Brain pericyte (primary cell): ENCODE measurements at places on chromosomes 11 and 22.

- DNase-seq, result no peak
Observed at GRCh38 chr11:12591706-12592105, 82.5 kb upstream of the TEAD1 start.

DNA sequence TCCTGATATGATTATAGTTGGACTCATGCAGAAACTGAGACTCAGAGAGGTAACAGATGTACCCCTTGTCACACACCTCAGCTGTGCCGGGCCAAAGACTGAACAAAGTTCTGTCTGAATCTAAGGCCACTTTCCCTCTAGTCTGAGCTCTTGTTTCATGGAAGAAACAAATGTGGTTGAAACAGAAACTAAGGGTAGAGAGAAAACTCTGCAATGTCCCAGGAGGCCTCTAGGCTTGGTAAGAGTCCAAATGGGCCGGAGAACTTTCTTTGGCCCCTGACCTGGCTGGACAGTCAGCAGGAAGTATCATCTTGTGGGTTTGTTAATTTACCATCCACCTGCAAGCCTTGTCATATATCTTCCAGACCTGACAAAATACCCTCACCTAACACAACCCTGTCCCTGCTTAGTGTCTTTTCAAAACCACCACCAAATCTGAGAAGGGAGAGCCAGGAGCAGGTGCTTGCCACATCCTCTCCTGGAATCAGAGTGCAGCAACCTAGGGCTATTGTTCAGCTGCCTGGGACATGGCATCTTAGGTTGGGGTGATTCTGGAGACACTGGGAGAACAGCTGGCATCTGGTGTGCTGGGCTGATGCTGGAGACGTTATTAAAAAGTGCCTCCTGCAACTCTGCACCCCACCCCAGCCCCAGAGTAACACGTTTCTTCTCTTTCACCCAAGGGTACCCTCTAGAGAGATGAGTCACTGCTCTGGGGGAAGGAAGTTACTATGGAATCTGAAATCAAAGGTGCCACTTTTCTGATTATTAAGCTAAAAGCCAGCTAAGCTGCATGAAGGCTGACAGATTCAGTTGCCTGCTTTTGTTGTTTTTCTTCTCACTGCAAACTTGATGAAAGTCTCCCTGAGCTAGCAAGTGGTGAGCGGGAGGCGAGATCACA is 126.3 kb upstream of the TIMP3 start:
- DNase-seq, result no peak

DNA sequence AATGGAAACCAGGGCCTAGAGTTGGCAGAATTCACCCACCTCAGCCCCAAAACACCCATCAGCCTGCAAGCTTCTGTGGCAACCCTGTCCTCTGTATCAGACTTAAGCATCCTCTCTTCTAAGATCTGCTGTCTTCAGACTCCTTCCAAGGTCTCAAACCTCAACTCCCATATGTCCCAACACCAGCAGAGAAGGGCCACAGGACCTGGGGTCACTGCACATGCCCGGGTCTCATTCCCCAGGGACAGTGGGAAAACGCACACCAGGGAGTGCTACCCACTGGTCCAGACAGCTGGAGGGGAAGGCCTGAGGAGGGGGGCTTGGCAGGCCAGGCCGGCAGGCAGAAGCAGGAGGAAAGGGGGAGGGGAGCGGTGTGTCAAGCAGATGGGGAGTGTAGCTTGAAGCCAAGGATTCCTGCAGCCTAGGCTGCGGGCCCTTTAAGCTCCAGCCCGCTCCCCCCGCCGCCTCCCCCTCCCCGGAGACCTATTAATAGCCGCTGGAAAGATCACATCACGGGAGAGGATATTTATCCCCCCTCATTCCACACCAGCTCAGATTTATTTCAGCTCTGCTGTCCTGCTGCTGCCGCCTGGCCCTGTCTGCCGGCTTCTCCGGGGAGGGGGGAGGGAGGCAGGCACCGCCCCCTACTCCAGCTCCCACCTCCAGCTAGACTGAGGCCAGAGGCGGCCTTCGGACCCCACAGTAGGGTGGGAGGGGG is 16.7 kb downstream of the BCL9L start:
- peak; percentile 81 for DNase-seq

- DNase-seq, result no peak
Observed at GRCh38 chr22:39026509-39027150, 5.7 kb downstream of the APOBEC3D start.

DNA sequence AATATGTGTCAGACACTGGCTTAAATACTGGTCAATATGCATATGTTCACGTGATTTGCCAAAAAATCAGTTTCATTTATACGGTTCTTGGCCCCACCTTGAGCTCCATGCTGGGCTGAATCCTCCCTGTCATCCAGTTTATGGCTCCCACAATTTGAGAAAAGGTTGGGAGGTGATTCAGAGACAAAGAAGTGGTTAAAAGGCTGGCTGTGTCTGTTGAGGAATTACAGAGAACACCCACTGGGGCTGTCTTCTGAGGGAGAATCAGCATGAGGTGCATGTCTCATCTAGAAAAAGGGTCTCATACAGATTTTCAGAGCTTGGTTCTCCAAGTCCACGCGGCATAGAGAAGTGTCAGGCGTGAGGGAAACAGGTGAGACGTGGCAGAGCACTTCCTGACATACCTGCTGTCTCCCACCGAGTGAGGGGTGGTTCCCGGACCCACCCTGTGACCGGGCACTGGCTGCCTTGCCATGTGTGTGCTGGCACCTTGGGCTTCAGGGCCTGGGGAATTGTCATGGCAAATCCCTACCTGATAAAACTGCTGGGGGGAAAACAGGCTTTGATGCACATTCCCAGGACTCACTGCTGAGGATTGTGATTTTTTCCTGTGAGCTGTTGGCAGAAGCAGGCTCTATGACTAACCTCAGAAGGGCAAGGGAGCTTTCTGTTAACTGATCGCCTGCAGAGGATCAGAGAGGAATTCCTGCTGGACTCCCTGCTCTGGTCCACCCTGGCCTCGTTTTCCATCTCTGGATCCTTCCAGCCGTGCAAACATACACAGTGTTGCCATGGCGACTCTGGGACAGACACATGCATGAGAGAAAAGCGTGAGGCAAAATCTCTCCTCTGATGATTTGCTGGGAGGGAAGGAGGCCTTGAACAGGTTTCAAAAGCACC is 223.6 kb downstream of the ADAMTS15 start:
- DNase-seq, result peak; percentile 90

DNA sequence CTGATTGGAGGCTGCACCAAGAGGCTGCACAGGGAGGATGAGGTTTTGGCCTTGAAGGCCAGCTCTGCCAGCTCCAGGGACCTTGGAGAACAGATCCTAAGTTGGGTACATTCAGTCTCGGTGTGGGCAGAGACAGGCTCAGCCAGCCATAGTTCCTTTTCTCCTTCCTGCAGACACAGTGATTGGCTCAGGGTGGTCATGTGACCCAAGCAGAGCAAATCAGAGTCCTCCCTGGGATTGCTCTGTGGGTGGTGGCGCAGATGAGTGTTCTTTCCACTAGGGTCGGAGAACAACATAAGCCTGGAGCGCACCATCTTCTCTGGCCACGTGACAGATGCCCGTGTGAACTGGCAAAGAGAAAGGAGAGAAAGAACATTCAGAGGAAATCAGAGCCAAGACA is 47.1 kb upstream of the CCND1 start:
- no peak for DNase-seq

DNA sequence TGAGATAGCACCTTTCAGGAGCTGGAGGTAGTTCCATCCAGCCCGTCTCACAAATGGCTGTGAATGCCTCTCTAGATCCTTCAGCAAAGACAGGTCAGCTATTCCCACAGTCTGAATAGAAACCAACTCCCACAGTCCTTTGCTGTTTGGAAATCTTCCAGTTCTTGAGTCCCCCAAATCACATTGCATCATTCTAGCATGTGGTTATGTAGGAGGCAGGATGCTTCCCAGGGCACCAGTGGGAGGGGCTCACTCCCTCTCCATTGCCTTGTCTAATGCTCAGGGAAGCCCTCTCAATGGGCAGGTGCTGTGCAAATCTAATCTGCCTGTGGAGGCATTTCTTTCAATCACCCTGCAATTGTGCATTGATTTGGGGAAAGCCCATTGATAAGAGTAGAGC is 14.6 kb downstream of the NAV2 start:
- no peak for DNase-seq

- peak; percentile 33 for DNase-seq
Observed at GRCh38 chr22:43142880-43143562, at the start of gene MCAT. MCAT (minus strand) TSS chr22:43143398; CDS start chr22:43143348, 50 bp downstream.

GRCh38 chr22:36155702-36156101 is 4.9 kb downstream of the APOL3 start:
- no peak for DNase-seq

DNA sequence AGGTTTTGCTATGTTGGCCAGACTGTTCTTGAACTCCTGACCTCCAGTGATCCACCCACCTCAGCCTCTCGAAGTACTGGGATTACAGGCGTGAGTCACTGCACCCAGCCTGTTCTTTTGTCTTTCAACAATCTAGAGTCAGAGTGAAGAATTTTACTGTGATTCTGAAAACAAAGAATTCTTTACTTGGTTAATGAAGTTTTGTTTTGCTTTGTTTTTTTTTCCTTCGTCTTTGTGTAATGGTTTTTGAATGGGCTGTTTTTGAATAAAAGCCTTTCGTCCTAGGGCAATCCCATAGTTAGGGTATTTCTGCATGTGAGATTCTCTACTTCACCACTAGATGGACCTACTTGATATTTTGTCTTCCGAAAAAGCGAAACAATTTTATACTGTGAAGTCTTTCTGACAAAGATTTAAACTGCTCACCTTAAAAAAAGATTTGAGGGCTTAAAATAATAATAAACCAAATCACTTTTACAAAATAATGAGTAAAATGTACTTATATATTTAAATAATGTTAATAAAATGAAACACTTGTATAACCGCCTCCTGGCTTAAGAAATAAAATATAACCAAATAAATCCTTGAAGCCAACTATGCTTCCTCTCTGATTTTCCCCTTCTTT is 43.4 kb upstream of the SC5D start:
- DNase-seq, result no peak

- no peak for DNase-seq
Observed at GRCh38 chr11:315051-315481, 1.2 kb downstream of the IFITM1 start.

- DNase-seq, result no peak
Observed at GRCh38 chr11:97123237-97123636, 733.4 kb downstream of the JRKL start.

DNA sequence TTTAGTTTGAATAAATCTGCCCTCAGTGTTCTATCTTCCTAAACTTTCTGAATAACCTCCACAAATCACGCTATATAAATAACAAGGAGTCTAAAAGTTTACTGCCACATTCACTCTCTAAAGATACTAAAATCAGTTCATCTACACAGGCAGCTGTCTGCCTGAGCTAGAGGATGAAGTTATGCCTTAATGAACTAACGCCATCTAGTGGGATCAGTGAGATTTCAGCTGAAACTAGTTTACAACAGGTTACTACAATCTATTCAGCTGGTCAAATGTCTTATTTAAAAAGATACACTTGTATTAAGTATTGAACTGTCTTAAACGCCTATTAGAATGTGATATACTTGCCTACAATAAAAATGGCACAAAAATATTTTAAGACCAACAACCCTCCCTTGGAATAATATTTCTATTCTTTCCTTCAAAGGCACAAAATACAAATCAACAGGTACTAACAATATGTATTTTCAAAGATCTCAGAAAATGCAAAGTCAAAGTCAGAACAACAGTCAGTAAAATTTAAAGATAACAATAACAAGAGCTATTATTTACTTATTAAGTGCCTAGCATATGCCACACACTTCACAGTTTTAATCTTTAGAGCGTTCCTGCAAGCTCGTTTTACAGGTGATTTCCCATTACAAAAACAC is 84.1 kb downstream of the LARGE2 start:
- DNase-seq, result peak; percentile 41

DNA sequence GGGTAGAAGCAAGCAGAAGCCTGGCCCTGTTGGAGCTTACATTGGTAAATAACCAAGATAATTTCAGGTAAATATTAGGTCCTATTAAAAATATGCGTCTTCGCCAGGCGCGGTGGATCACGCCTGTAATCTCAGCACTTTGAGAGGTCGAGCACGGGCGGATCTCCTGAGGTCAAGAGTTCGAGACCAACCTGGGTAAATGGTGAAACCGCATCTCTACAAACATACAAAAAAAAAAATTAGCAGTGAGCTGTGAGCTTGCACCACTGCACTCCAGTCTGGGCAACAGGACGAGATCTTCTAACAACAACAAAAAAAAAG is 529 bp upstream of the SULT4A1 start:
- DNase-seq, result no peak

- DNase-seq, result no peak
Observed at GRCh38 chr11:76634886-76635285, 35.7 kb downstream of the LRRC32 start.

- DNase-seq, result no peak
Observed at GRCh38 chr22:44408829-44409192, 89.2 kb downstream of the RTL6 start.

DNA sequence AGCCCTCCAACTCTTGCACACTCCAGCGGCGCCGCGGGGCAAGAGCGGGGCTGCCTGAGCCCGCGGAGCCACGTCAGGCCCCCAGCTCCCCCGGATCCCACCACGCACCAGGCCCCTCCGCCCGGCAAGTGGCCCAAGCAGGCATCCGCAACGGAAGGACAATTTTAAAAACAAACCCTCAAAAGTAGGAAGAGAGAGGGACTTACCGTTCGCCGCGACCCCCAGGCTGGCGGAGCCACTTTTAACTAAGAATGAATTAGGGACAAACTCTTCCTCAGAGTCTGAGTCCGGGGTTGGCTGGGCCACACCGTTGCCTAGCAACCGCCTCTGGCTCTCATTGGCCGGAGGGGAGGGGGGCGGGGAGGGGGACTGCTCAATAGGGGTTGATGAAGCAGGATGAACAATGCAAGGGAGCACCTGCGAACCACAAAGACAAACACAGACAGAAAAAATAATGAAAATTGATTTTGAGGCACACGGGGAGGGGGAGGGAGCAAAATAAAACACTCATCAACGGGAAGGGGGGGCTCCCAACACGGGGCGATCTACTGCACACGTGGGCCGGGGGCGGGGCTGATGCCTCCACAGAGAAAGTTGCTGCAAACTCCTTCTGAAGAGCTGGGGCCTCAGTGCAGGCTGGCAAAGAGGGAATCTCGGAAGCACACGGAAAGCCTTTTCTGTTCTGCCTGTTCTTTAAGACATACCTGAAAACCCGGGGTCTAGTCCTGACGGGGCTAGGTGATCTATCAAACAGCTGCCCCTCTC is 387.5 kb upstream of the NARS2 start:
- DNase-seq, result no peak

DNA sequence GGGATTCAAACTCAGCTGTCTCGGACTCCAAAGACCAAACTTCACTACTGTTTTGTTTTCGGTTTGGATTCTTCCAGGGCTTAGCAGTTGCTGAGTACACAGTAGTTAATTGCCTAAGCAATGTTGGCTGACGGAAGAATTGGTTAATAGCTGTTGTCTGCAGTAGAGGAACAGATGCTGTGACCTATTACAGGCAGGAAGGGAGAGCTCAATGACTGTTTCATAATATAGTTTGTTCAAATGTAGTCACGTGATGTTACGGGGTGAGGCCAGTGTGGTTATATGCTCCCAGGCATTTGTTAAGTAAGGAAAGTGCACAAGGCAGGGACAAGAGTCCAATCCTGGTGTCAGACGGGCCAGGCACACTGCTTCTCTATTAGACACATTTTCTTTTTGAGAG is 222.6 kb upstream of the CCDC90B start:
- DNase-seq, result no peak
